Activated CD4-positive, alpha-beta T cell treated with anti-CD3 and anti-CD28 coated beads for 36 hours (primary cell): ENCODE measurements at places on chromosomes 7 and 10. TPM values are rescaled to one million over a fixed set of nuclear protein-coding genes. Genes with fewer than 3 reads are reported as not detected.

Gene C10orf62
- total RNA-seq = not detected

Gene CYP2C19
- not detected for total RNA-seq

Gene ANKRD30A
- not detected for total RNA-seq

DNA sequence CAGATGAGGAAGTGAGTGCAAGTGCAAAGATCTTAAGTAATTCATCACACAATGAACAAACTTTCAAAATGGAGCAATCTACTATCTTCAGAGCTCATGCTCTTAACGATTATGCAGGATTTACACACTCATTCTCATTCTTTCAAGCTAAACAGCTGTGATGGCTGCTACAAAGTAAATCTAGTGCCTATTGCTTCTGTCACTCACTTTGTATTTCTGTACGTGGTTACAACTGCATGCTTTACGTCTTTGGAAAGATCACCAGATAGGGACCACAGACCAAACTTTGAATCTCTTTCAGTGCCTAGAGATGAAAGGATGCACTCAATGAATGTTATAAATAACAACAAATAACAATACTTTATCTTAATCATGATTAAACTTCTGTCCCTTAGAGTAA lies 194.6 kb downstream of the MAGI2 start:
- no peak for DNase-seq

- DNase-seq = no peak
Observed at GRCh38 chr7:94425546-94425945, 30.9 kb downstream of the COL1A2 start.

DNA sequence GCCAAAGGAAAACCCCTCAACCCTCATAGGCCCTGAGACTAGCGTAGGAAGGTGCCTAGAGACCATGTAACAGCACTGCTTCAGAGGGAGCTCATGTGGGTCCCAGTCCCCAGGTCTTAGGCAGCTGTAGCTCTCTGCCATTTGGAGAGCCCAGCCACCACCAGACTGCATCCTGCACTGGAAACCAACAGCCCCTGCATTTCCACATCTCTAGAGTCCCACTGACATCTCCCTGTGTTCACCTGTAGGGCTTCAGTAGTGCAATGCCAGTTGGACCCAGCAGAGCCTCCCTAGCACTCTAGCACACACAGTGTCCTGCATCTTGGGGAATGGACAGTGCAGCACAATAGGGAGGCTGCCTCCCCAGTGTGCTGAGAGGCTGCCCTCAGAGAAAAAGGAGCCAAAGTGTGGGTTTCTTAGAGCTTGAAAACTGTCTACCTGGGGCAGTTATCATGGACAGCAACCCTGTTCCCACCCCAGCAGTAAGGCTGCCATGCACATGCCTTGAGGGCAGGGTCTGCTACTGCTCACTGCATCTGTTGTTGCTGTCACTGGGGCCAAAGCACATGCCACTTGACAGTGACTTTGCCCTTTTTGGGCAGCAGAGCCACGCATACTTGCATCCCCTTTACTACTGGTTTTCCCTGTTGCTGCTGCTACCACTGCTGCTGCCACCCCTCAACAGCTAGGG lies 46.7 kb upstream of the ANTXRL start:
- no peak for DNase-seq

DNA sequence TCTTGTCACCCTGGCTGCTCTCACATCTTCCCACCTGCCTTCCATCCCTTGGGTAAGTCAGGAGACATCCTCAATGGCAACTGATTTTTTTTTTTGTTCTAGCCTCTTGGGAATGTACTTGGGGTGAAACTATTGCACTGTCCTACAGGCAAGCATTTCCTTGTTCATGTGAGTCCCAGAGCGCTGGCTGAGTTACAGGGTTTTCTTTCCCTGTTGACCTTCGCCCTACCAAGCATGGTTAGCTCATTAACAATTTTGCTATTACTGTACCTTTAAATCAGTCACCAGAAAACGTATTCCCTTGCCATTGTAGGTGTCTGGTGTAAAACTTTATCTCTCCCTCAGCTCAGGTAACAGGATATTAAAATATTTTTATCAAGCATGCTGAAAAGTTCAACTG lies 98.9 kb downstream of the PRLHR start:
- DNase-seq = no peak

- no peak for DNase-seq
Observed at GRCh38 chr10:48778193-48778857, 93.7 kb downstream of the WDFY4 start.

- no peak for DNase-seq
Observed at GRCh38 chr10:85919491-85920021, 447.0 kb downstream of the GRID1 start.

GRCh38 chr10:69499726-69500689 lies 48.7 kb downstream of the TSPAN15 start:
- no peak for DNase-seq
